ENCODE measurements at places on chromosomes 5 and 9.
A peak's percentile ranks its signal among the peaks of the same experiment; 100 is the strongest.

DNA sequence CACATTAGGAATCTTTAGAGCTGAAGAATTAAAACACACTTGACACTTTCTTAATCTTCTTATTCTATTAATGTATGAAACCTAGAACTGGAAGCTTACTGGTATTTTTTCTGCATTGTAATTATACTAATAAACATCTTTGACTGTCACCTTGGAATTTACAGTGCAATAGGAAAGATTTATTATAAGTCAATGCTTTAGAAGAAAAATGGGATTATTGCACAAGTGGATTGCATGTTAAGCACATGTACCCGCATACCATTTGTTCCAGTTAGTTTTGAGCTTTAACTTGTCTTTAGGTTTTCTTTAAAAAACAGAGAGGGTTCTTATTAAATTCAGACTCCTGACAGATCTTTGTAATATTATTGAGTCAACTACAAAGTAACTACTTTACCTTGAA is 278.5 kb downstream of the CCDC171 start:
- DNase-seq: no peak

DNA sequence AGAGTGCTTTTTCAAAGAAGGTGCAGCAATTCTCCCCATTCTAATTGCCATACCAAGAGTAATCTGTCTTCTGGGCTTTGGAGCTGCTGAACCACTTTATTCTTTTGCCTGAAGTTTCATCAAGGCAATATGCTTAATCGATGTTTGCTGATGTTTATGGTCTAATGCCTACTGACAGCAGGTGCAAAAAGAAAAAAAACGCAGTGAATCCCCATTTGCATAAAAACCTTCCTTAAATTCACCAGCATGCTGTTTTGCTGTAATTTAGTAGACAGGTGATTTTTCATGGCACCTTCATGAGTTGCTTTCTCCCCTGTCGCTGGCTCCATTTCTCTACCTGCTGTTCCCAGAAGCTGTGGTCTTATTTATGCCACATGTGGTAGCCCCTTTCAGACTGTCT is 83.1 kb upstream of the MAST4 start:
- no peak for DNase-seq

- no peak for DNase-seq
Observed at GRCh38 chr9:131657037-131657377, 82.9 kb downstream of the RAPGEF1 start.

DNA sequence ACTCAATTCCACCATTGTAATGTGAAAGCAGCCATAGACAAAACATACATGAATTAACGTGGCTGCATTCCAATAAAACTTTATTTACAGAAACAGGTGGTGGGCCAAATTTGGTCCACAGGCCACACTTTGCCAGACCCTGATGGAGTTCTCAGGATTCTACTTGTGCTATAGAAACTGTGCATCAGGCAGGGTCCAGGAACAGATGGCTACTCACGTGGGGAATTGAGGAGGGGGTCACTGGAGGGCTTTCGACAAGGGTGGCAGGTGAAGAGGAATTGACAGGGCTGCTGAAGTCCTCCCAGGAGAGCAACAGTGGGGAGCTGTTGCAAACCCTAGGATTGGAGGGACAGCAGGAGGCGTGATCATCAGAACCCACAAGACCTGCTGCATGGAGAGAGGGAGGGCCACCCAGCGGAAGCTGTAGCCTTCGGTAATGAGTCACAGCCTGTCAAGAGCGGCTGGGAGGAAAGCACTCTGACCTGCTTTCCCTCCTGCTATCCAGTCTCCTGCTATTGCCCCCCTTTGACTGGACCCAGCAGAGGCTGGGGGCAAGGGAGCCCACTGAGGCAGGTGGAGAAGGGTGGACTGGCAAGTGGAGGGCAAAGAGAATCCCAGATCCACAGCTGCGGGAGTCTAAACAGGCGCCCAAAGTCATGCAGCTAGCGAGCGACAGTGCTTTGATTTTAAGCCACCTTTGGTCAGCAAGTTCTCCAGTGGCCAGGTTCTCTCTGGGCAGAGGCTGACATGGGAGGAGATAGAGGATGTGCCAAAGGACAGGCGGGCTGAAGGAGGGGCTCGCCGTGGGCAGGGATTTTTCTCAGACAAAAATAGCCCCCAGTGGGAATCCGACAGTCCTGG is 138.3 kb upstream of the SMIM23 start:
- no peak for DNase-seq

DNA sequence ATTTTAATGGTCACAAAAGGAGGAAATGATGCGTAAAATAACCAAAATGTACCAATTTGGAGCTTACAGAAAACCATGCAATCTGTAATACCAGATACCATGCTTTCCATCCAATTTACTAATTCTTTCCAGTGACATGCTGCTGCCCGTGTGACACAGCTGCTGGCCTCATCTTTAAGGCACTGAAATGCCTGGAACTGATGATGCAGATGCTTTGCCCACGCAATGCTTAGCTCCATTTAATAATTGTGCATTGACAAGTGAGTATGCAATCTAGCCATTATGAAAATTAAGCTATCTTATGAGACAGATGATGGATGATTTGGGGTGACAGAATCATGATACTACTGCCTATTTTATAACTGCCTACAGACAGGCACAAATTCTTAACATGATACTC is 169.2 kb upstream of the CTNND2 start:
- no peak for DNase-seq

GRCh38 chr5:75457691-75458090 is 53.7 kb downstream of the CERT1 start:
- no peak for DNase-seq

GRCh38 chr5:164364237-164365208 is 859.1 kb downstream of the MAT2B start:
- no peak for DNase-seq

DNA sequence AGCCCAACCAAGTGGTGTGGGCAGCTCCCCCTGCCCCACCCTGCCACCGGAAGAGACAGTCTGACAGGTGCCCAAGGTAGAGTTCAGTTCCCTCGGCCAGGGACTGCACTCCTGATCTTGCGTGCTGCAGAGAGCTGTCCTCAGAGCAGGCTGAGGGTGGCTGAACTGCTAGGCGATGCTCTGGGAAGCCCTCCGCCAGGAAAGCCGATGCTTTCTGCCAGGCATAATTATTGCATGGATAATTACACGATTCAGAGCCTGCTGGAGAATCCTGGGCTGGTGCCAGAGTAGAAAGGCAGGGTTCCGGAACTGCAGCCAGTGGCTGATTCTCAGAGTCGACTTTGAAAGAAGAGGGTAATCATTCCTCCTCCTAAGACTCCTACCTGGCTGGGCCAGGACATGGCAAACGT is 19.3 kb downstream of the KCNIP1 start:
- no peak for DNase-seq

DNA sequence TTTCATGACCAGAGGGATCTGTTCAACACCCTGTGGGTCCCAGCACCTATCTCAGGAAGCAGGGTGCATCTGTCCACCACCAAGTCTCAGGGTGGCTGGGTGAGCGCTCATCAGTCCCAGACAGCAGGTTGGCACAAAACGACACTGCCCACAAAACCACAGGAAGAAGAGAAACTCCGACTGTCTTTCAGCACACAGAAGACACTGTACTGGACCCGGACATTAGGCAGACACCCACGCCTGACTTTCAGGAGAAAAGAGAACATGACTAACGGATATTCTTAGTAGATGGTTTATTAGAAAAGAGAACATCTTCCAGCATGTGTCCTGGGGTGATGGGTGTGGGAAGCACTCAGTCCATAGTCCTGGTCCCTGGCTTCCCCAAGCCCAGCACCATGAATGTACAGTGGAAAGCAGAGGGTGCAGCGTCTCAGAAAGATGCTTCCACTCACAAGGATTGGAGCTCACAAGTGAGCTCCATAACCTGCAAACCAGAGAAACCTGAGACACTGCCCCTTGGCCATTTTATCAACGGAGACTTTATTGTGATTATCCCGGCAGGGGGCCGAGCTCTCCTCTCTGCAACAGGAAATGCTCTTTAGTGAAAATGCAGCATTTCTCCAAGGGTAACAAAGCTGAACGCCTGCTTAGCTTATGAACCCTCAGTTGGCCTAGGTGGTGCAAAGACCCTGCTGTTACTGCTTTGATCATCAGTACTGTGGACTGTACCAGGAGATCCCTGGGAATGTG is 35.8 kb upstream of the LCP2 start:
- DNase-seq: peak; percentile 67

DNA sequence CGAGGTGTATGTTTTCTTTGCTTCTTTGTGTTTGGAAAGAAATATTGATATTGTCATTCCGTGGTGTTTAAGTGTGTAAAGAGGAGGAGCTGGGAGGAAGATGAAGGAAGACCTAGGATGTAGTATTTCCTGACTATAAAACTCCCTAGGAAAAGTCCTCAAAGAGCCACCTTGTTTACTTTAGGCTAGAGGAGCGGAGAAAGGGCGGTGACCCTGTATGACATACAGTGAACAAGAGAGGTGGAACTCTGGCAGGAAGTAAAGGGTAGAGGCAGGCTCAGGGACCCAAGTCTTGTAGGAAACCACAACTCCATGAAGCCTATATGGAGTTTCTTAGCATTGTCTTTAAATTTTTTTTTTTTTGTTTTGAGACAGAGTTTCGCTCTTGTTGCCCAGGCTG is 303.9 kb downstream of the DOCK8 start:
- DNase-seq: no peak

DNA sequence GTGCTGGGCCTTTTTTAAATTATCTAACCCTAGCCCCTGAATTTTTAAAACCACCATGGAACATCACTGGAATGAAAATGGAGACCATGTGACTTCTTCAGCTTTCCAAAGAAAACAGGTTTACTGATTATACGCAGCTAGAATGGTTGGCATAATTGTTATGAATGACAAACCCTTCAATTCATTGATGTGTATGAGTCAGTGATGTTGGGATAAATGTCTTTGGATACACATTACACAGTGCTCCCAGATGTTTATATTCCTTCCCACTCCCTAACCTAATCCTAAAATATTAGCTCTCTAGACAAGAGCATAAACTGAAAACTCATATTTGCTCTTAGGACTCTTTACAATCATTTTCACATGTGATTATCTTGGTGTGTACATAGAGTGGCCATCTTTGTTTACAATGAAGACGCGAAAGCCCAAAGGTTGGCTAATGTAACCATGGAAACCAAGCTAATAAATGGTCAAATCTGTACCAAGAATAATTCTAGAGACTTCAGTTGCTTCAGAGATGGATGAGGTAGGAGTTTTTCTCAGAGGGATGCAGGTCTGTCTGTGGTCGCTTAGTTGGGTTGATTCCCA is 131.2 kb upstream of the HMHB1 start:
- no peak for DNase-seq

- DNase-seq: no peak
Observed at GRCh38 chr5:120043431-120043830, 414.1 kb downstream of the FAM170A start.

DNA sequence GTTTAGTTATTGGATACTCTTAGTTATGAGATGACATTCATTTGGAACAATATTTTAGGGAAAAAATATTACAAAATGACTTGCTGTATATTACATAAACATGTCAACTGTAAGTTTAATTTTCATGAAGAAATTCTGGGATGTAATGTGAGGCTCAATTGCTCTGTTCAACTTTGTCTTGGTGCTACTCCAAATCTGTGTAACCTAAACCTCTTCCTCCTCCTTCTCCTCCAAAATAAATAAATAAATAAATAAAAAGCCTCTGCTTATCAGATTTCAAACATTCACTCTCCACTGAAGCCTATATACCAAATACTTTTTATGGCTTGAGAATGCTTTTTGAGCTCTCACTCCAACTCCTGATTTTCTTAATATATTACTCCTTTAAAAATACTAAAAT is 27.7 kb downstream of the ACTBL2 start:
- no peak for DNase-seq

DNA sequence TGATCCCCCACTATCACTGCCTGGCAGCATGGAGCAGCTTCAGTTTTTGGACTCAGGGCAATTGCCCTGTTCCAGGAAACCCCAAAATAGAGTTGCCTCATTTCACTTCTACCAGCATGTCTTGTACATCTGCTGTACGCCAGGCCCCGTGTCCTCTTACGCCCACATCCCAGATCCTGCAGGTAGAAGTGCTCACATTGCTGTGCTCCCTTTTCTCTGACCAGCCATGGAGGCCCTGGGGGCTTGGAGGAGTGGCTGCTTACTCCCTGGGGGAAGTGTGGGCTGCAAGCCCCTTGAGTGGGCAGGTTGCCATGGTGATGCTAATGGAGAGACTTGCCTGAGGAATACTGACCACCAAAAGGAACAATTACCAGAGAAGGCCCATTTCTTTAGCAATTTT is 55.6 kb upstream of the KCNIP1 start:
- DNase-seq: no peak

DNA sequence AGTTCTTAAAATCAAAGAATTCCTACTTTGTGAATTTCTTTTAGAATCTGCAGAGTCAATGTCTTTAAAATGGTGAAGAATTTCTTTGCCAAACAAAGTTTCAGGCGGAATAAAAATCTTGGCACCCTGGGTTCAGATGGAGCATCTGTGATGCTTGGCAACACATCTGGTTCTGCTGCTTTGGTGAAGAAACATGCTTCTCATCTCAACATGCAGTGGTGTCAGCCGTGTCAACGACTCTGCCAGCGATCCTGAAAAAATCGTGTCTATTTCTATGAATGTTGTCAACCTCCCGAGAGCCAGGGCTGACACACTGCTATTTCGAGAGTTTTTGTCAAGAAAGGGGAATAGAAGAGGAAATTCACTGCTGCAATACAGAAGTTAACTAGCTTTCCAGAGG is 151.5 kb downstream of the SLF1 start:
- no peak for DNase-seq

- peak; percentile 80 for DNase-seq
Observed at GRCh38 chr5:150217873-150218692, 28.2 kb downstream of the SLC6A7 start.

- DNase-seq: no peak
Observed at GRCh38 chr9:11312966-11313365, 700.2 kb upstream of the PTPRD start.

DNA sequence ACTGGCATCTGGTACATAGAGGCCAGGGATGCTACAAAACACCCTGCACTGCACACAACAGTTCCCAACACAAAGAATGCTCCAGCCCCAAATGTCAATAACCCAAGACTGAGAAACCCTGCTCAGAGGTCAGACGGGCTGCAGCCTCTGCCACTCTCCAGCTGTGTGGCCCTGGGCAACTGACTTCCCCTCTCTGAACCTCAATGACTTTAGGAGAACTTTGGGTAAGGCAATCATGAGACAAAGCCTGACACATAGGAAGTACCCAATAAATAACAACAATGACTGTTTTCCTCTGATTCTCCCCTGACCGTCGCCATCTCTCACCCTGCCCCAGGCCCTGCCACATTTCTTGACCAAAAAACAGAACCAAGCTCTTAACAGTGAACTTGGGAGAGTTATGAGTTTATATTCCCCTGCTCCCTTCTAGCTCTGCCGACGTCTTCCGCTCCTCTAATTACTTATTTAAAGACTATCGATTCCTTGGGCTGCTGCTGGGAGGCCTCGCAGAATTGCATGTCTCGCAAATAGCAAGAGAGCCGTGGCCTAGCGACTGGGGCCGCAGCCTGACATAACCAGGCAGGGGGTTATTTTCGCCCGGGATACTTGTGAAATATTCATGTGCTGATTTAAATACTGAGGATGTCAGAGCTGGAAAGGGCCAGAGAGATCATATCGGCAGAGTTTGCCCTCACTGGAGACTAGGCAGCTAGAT is 24.5 kb upstream of the CRB2 start:
- DNase-seq: no peak

Data from activated naive CD8-positive, alpha-beta T cell treated with anti-CD3 and anti-CD28 coated beads for 36 hours (primary cell).